ENCODE measurements at places on chromosomes 7 and 10. TPM values are rescaled to one million over a fixed set of nuclear protein-coding genes. Genes with fewer than 3 reads are reported as not detected.
A peak's percentile ranks its signal among the peaks of the same experiment; 100 is the strongest.

Gene PPP1R17
- not detected for total RNA-seq

Gene SPDYE11
- not detected for total RNA-seq

GRCh38 chr7:90709501-90710465 lies 113.7 kb downstream of the CDK14 start:
- DNase-seq = no peak

GRCh38 chr7:144379776-144380384 lies 23.6 kb downstream of the NOBOX start:
- DNase-seq = peak; percentile 53

GRCh38 chr10:118332948-118333710 lies 9.0 kb downstream of the FAM204A start:
- DNase-seq = no peak

GRCh38 chr7:44307905-44308595 lies 17.3 kb downstream of the CAMK2B start:
- no peak for DNase-seq

DNA sequence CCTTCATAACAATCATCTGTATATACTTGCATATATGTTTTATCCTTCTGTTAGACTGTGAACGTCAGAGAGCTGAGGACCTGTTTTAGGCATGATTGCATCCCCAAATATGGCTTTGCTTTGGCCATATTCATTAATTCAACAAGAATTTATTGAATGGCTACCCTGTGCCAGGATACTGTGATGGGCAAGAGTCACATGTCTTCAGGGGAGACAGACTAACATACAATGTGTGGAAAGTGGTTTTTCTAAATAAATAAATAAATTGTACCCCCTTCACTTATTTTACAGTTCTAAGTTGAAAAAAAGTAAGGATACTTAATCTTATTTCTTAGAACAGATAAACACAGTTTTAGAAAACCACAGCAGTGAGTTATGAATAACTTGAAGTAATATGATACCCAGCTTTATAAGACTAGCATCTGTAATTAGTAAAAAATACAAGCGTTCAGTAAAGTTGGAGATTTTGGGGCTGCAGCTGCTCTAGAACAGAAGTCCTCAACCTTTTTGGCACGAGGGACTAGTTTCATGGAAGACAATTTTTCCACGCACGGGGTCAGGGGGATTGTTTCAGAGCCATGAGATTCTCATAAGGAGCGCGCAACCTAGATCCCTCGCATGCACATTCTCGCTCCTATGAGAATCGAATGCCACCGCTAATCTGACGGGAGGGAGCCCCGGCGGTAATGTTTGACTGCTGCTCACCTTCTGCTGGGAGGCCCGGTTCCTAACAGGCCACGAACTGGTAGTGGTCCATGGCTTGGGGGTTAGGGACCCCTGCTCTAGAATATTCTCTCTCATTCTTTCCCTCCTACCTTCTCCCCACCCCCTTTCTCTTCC lies 89.4 kb upstream of the MTPN start:
- DNase-seq = no peak

DNA sequence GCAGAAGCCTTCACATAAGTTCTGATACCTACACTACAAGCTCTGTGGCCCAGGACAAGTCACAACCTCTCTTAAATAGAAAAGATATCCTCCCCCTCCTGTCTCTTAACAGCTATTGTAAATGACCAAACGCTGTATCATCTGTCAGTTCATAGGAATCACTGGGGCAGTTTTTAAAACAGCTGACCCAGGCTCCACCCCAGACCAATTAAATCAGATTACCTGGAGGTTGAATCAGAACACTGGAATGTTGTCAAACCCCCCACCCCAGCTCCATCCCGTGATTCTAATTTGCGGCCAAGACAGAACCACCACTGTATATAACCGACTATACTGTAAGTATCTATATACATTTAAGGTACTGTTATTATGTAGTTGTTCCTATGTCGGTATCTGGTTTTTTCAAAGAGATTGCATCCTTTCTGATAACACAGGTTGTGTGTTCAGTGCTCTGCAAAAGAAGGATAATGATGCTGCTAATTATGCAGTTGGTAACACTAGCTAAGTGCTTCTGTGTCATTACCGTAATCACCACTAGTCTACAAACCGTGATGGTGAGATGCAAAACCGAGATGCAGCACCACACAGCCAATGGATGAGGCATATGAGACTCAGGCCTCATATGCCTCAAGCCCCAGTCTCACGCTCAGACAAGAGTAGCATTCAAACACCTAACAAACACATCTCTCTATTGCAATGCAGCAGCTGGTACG lies 47.4 kb downstream of the TNS3 start:
- no peak for DNase-seq
